Stimulated activated CD8-positive, alpha-beta memory T cell treated with anti-CD3 and anti-CD28 coated beads, Interleukin-12 subunit alpha, Interleukin-12 subunit beta, amount 100 ng/mL, for 4 hours (primary cell): ENCODE measurements at places on chromosomes 4 and X.

DNA sequence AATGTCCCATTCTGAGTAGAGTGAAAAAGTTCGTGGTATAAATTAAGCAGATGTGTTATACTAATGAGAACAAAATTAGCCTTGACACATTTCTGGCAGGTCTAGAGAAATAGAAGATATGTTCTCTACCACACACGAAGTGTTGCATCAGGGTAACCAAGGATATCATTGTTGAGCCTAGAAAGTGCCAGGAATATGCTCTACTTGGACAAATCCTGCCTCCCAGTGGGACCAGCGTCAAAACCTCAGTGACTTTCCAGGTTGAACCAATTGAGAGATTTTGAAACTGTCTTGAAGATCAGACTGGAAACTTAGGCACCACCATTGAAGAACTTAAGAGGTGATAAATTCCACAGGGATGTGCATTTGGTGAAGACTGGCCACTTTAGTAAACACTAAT is 115.9 kb downstream of the HPGD start:
- no peak for DNase-seq

DNA sequence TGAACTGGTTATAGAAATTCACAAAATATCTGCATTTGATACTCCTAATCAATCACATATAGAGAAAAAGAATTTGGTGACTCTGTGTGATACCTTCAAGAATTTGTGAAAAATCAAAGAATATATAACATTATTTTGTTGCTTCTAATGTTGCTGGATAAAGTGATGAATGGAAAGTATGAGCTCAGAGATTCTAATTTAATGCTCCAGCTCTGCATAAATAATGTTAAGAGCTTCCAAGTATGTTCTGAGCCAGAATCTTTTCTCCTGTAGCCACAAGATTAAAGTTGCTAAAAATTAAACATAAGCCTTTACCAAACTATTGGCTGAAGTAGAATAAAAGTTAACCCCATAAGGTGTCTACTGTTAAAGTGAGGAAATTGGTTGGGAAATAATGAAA is 294.7 kb upstream of the CT83 start:
- no peak for DNase-seq

DNA sequence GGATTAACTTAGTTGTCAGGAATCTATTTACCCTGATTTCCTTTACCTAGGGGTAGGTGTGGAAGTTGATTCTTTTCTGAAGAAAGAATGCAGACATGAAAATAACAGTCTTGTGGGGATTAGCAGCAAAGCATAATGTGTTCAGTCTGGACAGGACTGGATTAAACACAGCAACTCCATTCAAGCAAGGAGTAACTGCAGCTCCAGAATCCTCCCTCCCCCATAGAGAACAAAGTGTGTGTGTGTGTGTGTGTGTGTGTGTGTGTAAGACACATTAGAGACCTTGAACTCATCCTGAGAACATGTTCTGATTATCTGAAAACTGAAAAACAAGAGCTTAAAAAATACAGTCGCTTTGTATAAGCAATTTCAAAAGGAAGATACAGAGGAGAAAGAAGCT is 9.3 kb downstream of the C4orf54 start:
- DNase-seq, result no peak

- DNase-seq, result peak; percentile 45
These were observed 3.2 kb downstream of the CXorf65 start for GRCh38 chrX:71103110-71103983.

GRCh38 chr4:113147498-113148111 is 98.2 kb downstream of the ANK2 start:
- no peak for DNase-seq

DNA sequence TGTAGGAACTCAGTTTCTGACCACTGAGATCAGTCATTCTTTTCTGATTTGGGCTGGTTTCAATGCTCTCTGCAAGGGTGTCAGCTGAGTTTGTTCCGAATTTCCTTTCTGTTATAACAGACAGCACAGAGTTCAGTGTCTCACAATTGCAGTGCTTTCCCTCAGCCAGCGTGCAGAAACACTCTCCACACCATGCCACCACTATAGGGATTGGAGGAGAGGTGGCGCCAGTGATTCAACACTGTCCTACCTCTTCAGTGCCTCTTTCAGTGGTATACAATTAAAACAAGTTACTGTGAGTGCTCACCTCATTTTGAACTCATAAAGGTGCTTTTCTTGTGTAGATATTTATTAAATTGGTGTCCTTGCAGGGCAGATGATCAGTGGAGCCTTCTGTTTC is 413.2 kb upstream of the CXorf51B start:
- no peak for DNase-seq
